ENCODE measurements at places on chromosomes 7 and 10.

DNA sequence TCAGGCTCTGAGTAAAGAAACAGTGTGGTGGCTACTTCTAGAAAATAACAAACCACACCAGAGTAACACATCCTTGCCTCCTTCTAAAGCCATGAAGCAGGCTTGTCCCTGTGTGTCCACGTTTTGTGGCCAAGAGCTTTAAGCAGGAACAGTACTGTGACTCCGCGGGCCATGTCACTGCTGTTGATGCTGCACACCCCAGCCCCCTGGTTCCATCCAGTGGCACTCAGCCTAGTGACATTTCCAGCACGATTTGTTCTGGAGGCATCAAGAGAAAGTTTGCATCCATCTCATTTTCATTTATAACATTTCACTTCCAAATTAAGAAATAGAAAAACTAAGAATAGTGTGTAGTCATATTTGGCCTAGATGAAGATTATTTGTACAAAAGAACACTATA is 211.3 kb downstream of the PAXIP1 start:
- DNase-seq: no peak

- peak; percentile 26 for DNase-seq
These were observed 7.9 kb downstream of the CALML3 start for GRCh38 chr10:5532618-5533097.

GRCh38 chr10:123912871-123913270 is 21.3 kb upstream of the CPXM2 start:
- DNase-seq: no peak

- DNase-seq: no peak
These were observed 58.2 kb upstream of the YAE1 start for GRCh38 chr7:39507866-39508551.

DNA sequence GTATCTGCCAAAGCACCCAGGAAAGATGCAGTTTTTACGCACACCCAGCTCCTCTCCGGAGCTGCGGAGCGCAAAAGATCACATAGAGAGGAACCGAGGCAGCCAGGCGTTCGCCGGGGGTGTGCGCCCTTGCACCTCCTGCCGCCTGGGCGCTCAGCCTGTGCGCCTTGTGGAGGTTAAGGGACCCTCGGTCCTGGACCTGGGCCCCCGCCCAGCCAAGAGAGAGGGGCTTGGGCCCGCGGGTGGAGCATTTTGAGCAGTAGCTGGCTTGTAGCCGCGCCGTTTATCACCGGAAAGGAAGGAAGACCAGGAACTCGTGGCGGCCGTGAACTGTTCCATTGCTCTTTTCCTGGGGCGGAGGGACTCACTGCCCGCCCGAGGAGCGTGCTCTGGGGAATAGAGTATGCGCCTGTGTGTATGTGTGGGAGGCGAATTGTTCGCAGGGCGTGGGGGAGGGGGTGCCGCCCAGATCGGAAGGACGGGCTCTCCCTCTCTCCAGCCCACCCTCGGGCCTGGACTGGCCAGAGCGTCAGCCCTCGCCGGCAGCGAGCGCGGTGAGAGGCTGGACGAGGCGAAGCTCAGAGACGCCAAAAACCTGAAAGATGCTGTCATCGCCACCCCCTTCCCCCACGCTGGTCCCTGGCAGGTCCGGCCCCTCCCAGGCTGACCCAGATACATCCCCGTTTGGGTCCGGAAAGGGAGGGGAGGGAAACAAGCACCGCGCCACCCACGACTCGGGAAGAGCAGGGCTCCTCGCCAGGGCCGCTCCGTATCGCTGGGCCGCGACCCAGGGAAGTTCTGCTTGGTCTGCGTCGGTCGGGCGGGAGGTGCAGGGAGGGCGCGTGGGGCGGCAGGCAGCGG is 1.2 kb upstream of the WNT2 start:
- peak; percentile 80 for DNase-seq

All from kidney (tissue), 22 donors.